Stimulated activated naive CD4-positive, alpha-beta T cell (primary cell): ENCODE measurements at places on chromosomes 2 and 18.

DNA sequence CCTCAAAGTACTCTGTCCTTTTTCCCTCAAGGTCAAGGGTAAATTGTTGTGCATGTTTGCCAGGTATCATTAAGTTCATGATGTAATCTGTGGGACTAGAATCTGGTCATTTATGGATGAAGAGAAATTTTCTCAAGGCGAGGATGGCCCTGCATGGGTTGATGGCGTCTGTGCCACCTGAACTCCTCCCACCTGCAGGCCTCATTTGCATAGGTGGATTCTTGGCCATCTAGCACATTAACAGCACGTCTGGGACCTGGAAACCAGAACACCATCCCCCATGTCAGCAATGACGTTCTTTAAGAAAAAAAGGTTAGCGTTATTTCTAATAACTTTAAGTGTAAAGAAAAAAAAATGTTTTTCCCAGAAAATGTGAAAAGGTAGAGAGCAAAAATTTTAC, 145.8 kb downstream of the ESCO1 start:
- DNase-seq, result no peak

DNA sequence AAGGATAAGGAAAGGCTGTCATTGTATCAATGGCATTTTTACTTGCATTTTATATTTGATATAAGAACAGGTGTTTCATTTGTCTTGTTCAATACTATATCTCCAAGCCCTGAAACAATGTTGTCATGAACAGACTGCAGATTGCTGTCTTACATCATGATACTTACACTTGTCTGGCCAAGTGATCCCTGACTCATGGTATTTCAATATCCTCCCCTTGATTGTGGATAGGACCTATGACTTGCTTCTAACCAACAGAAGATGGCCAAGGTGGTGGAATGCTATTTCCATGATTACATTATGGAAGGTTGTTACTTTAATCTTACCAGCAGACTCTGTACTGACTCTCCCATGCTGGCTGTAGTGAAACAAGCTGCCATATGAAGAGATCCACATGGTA, 471.1 kb downstream of the CCDC85A start:
- no peak for DNase-seq

DNA sequence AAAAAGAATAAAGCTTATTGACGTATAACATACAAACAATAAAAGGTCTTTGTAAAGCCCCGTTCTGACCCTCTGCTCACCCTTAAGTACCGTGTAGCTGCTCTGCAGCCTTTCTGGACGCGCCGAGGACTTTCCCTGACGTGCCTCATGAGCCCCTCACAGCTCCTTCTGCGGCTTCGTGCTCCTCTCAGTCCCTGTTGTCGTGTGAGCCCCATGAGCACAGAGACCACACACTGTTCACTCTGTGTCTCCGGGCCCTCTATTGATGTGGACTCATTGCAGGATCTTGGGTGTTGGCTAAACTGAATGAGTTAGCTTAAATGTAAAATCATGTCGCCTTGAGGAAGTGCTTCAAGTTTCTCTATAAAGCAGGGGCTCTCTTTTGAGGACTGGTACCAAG, 43.6 kb upstream of the INHBB start:
- DNase-seq, result no peak

GRCh38 chr2:189409131-189409530, 32.1 kb upstream of the WDR75 start:
- no peak for DNase-seq

GRCh38 chr18:48751727-48752468, 198.9 kb downstream of the SMAD7 start:
- DNase-seq, result no peak

GRCh38 chr2:200699310-200699709, 112.4 kb upstream of the BZW1 start:
- DNase-seq, result no peak

DNA sequence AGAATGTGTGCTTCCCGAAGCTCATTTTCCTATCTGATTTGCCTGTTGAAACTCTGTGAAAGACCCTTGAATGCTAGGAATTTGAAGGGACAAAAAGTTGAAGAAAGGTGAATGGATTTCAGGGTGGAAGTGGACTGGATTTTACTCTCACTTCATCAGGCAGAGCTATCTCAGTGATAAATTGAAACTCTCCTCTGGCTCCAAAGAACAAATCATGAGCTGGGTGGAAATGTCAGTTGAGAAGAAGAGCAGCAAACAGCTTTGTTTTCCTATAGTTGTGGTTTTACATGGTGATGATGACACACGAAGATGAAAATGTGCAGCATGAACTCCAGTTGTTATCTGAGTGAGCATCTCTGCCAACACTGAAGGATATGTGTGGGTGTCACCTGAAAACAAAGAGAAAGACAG, 34.4 kb downstream of the CD28 start:
- peak; percentile 35 for DNase-seq

DNA sequence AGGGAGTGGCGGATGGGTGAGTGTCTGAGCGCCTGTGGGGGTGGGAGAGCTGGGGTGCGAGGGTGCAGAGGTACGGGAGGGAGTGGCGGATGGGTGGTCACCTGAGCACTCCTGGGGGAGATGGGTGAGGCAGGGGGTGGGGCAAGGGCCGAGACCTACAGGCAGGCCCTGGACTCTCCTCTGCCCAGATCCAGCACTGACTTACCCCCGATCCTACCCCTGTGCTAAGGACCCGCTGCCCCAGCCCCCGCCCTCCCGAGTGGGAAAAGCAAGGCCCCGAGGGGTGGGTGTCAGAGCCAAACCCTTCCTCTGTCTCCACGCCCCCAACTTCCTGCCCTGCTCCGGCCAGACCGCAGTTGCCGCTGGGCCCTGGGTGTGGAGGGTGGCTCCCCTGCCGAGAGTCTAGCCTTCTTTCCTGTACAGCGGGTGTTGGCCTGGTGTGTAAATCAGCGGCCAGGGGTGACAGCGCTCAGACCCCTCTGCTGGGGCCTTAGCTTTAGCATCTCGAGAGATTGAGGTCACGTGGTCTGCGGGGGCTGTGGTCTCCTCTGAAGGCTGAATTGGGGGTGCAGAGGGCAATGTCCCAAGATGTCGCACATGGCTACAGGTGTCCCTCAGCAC, 12.5 kb downstream of the BOK start:
- DNase-seq, result no peak

GRCh38 chr2:25418944-25419677, 77.4 kb upstream of the DNMT3A start:
- no peak for DNase-seq

- DNase-seq, result no peak
Observed at GRCh38 chr2:136168720-136169119, 50.8 kb upstream of the CXCR4 start.

DNA sequence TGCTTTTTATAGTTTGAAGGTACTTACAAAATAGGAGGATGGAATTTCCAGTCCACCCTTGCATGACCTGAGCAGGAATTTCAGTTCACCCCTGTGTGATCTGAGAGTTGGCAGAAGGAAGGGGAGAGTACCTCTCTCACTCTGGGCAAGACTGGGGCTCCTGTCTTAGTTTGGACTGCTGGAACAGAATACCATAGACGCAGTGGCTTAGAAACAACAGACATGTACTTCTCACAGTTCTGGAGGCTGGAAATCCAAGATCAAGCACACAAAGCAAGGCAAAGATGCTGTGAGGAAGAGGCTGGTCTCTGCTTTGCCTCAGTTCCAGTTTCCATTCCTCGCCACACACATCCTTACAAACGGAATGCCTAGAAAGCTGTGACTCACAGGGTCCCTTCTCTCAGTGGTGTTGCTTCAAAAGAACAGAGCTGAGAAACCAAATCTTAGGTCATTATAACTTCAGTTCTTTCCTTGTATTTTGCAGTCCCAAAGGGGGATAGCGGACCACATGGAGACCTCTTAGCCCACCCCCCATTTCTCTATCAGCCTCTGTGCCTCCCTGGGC, 108.8 kb upstream of the HAAO start:
- no peak for DNase-seq

DNA sequence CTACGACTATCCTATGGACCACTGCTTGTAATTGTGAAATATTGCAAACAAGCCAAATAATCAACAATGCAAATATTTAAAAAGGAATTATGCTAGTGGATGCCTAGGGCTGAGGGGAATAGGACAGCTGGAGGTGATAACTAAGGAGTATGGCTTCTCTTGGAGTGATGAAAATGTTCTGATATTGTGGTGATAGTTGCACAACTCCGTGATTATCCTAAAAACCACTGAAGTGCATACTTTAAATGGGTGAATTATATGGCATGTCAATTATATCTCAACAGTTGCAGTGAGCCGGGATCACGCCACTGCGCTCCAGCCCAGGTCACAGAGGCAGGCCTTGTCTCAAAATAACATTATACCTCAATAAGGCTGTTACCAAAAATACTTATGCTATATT, 125.1 kb upstream of the SH3BP4 start:
- DNase-seq, result no peak

GRCh38 chr2:189142893-189143759, 36.4 kb downstream of the COL5A2 start:
- peak; percentile 59 for DNase-seq

GRCh38 chr2:84939426-84940087, 31.4 kb upstream of the KCMF1 start:
- DNase-seq, result peak; percentile 67
